ENCODE measurements at places on chromosomes 4 and X. TPM values are rescaled to one million over a fixed set of nuclear protein-coding genes. Genes with fewer than 3 reads are reported as not detected.

GPC3 gene
- total RNA-seq: not detected

SPANXN4 gene
- not detected for total RNA-seq

SH3RF1 gene
- total RNA-seq: 7.4 TPM

ALPK1 gene
- 2.5 TPM for total RNA-seq

GRID2 gene
- not detected for total RNA-seq

RIPPLY1 gene
- not detected for total RNA-seq

Measured in Caki2 (cell line).